Hippocampal formation (tissue), 2 donors: ENCODE measurements at places on chromosomes 3 and 15.

DNA sequence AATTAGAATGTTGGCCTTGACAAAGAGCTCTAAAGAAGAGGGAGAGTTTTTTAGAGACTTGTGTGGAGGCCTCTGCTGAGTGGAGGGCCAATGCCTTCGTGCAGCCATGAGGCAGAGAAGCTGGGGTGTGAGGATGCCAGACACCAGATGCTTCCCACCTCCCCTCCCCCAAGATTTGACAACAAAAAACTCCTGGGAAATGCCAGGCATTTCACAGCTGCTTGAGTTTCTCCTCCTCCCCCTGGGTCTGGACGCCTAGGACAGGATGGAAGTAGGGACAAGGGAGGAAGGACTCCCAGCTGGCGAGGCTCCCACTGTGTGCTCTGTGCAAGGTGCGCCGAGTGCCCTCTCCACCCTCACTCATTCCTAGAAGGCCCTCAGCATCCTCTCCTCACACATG is 20.1 kb downstream of the TGM4 start:
- DNase-seq = no peak

- DNase-seq = no peak
Measured at GRCh38 chr15:101549647-101550046, 60.1 kb upstream of the PCSK6 start.

- DNase-seq = no peak
Measured at GRCh38 chr3:212432-212831, 15.9 kb downstream of the CHL1 start.

DNA sequence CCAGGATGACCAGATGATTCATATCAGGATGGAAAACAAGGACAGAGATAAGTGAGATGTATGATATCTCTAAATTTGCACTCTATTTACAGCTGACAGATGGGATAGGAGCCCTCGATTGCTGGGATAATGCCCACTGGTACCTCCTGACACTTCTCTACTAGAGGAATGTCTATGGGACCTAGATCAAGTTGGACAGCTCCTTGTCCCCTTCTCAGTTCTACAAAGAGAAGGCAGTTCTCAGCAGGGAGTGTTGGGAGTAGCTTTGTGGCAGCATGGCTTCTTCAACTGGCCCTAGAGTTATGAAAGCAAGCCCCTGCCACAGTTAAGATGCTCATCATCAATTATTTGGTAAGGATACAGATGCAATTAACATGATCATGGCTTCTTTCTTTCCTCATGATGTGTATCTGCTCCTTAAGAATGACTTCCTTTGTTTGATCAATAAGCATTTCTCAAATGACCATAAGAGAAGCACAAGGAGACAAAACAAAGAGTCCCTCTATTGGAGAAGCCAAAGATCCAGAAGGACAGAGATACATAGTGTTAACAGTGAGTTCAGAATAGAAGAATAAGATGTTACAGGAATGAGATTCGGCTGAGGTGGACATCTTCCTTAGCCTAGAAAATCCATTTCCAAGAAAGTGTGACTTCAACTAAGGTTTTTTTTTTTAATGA is 481.3 kb downstream of the NAALADL2 start:
- DNase-seq = no peak

DNA sequence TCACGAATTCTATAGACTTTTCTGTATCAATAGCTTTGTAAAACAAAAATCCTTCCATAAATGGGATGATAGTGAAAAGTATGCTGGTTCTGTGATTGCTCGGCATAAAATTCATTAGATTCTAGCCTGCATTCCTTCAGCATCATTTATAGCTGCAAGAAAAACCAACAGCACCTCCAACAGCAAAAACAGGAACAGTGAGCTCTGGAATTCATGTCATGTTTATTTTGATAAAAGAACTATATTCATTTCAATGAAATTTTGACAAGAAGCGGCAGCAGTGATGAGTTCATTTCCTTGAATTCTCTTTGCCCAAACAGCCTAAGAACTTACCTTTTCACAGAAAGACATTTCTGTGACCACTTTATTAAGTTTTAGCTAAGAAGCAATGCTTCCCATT is 515.2 kb upstream of the CCDC54 start:
- DNase-seq = no peak

DNA sequence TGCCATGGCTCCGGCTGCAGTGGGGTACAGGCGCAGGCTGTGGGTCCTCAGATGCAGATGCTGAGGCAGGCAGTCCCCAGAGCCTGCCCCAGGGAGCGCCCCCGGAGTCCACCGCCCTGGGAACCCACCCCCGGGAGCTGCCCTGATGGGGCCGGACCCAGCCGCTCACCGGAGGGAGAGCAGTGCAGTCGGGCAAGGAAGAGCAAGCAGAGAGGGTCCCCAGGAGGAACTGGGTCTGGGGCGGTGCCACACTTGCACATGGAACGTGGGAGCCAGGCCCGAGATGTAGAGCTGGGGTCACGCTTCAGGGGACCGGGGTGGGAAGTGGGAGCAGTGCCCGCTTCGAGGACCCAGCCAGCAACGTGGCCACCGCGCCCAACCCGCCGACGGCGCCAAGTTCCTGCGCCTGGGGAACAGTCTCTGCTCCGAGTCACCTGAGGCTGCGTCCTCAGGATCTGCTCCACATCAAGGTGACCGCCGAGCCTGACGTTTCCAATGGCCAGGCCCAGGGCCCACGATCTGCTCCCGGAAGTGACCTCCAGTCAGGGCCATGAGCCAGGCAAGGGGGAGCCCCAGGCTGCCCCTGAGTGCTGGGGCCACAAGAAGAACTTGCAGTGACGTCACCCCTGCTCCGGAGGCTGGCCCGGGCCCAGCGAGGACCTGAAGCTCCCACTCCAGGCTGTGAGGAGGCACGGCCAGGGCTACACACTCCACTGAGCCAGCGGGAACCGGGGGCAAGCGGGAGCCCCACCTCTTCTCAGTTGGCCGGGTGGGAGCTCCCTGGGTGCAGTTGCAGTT is 27.0 kb upstream of the TFG start:
- no peak for DNase-seq

DNA sequence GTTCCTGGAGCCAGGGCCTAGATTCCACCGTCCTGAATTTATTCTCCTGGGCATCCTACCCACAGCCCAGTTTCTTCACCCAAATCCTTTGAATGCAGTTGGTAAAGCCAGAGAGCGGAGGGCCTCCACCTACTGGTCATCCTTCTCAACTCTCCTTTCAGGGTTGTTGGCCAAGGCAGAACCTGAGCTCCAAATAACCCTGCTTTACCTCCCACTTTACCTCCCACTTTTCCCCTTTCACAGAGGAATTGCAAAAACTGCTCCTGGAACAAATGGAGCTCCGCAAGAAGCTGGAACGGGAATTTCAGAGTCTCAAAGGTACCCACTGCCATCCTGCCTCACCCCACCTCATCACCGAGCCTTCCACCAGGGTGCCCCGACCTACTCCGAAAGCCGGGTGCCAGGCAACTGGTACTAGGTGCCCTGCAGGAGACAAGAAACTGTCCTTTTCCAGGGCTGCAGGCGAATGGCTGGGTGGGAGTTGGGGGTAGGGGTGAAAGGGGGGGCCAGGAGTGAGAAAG is 6.8 kb downstream of the SKOR1 start:
- DNase-seq = no peak

DNA sequence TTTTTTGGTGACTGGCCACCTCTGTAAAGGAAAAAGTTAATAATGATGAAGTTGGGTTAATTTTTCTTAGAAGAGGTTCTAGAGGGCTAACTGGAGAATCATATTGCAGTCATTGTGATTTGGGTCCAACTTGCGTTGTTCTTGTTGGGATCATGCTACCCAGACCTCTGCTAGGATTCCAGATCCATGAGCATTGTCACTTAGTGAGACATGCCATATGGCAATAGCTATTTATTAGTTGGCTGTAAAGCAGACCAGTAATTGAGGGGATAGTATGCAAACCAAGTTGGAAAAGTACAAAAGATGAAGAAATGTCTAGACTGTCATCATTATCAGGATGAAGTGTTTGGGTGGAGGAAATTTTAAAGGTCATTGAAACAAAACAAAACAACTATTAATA is 30.7 kb upstream of the P2RY12 start:
- DNase-seq = no peak

DNA sequence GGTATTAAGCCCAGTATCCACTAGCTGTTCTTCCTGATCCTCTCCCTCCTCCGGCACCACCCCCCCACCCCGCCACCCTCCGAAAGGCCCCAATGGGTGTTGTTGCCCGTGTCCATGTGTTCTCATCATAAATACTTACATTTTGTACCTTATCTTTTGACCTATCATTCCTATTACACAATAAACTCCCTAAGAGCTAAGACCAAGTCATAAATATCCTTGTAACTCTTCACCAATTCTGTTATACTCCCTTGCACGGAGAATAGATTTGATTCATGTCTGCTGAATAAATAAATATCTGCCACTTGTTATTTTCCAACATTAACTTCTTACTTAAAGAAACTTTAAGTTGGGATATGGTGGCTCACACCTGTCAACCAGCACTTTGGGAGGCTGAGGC is 43.9 kb downstream of the SHQ1 start:
- DNase-seq = no peak

GRCh38 chr3:46375218-46375617 is 4.5 kb downstream of the CCR5 start:
- no peak for DNase-seq

- peak; percentile 42 for DNase-seq
Measured at GRCh38 chr3:55868347-55868746, 381.2 kb upstream of the WNT5A start.

DNA sequence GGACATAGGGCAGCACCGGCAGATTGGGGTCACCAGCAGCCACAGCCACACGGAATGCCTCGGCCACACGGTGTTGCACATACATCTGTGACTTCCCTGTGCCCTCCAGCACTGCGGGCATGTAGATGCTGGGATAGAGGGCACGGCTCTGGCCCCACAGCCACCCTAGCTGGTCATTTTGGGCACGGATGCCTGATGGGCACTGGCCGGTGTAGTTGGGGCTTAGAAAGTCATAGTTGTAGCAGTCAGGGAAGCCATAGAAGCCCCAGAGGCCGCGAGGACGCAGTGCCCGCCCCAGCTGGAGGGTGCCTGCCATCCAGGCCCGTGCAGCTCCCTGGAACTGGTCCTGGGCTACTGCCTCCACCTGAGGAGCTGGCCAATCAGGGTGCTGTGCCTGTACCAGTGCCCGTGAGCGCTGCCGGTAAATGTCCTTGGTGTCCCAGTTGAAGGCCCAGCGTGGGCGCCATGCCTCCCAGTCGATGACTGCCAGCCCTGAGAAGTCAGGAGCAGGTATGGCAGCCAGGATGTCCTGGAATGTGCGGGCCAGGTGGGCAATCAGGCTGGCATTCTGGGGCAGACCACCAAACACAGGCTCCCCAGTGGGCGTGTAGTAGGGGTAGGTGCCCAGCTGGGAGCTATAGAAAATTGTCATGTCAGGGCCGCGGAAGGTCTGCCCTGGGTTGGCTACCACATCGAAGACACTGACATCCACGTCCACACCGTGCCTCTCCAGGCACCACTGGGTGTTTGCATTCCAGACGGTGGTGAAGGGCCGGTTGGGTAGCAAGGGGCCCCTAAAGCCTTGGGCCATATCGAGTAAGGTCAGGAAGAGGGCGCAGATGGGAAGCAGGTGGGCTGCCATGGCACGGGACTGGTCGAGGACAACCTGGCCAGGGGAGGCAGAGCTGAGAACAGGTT is 1.0 kb downstream of the HYAL1 start:
- DNase-seq = no peak

DNA sequence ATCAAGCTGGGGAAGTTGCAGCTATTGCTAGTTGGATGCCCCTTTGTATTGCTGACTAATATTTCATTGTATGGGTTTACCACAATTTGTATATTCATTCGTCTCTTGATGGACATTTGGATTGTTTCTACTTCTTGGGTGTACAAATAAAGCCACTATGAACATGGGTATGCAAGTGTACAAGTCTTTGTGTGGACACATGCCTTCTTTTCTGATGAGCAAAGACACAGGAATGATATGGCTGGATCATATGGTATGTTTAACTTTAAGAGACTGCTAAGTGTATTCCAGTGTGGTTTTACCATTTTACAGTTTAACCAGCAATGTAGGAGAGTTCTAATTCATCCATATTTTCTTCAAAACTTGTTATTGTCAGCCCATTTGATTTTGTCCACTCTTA is 32.2 kb downstream of the NECTIN3 start:
- no peak for DNase-seq

GRCh38 chr15:25883463-25884259 is 20.5 kb upstream of the ATP10A start:
- DNase-seq = no peak

- DNase-seq = no peak
Measured at GRCh38 chr3:133940536-133940935, 44.9 kb upstream of the RAB6B start.

DNA sequence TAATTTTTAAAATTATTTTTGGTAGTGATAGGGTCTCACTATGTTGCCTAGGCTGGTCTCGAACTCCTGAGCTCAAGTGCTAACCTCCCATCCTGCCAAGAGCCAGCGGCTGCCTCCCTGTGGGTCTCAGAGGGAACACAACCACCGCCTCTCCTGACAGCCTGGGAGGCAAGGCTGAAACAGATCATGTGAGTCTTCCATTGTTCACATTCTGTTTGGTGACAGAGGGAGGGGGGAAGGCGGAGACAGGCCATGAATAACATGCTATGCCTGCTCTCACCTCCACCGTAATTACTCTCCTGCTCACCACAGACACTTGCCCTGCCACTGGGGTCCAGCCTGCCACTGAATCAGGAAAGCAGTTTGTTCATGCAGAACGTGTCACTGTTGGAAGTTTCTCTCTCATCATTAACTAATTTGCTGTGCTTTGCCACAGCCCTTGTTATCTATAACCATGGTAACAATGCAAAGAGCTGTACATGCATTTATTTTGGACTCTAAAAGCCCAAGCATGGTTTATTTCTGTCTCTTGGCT is 78.4 kb upstream of the RASGRF1 start:
- peak; percentile 47 for DNase-seq

DNA sequence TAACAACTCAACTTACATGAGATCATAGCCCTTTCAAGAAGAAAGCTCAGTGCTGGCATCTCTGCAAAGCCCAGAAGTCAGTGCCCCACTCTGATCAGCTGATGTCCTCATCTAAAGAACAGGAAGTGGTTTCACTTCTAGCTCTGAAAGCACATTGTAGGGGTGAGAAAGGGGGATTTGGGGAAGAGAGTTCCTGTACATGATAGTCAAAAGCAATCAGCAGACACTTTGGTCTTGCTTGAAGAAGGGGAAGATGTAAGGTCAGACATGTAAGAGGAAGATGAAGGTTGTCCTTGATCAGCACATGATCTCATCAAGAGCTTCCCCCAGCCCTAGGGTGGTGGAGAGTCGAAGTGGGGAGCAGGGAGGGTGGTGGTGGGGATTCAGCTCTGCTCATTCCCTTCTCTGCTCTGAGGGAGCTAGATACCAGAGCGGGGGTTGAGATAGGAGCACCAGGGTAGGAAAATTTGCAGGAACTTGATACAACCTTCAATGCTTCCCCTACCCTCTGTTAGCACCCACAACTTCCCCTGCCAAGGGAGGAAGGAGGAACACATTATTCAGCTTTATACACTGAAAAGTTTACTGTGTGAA is 76.4 kb upstream of the ETV5 start:
- DNase-seq = peak; percentile 27

GRCh38 chr3:41753651-41754050 is 208.3 kb downstream of the ULK4 start:
- no peak for DNase-seq

GRCh38 chr3:48756640-48757039 is 39.6 kb upstream of the IP6K2 start:
- DNase-seq = no peak

- no peak for DNase-seq
Measured at GRCh38 chr3:183586477-183586876, 31.0 kb upstream of the KLHL6 start.

- no peak for DNase-seq
Measured at GRCh38 chr15:75203017-75203907, 1.6 kb downstream of the C15orf39 start.
